ENCODE measurements at places on chromosomes 4 and X. TPM values are rescaled to one million over a fixed set of nuclear protein-coding genes. Genes with fewer than 3 reads are reported as not detected.

The DKC1 gene
- 138 TPM for total RNA-seq

The RBM46 gene
- not detected for total RNA-seq

DNA sequence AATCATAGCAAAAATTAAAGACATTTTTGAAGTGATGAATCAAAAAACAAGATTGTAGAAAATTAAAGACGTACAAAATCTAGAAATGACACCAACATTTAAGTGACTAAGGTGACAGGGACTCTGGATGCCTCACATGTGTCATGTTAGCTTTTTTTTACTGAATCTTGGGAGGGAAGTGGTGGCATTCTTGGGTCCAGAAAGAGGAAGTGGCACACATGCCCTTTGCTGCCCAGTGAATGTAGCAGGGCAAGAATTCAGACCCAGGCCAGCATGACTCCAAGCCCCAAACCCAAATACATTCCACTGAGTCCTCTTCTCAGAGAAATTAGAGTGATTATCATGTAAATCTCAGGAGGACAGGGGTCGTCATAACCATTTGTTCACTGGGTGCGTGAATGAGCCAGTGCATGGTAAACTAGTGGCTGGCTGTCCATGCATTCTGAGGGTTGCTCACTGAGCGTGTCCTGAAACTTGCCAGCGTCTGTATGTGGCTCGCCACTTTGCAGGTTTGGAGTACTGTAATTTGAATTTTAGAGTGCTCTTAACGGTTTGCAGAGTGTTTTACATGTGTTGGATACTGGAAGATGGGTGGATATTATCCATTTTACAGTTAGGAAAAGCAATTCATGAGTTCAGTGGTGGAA lies 55.4 kb upstream of the TBC1D14 start:
- DNase-seq = no peak

The EPHA5 gene
- not detected for total RNA-seq

The NALF2 gene
- total RNA-seq = 0.18 TPM

DNA sequence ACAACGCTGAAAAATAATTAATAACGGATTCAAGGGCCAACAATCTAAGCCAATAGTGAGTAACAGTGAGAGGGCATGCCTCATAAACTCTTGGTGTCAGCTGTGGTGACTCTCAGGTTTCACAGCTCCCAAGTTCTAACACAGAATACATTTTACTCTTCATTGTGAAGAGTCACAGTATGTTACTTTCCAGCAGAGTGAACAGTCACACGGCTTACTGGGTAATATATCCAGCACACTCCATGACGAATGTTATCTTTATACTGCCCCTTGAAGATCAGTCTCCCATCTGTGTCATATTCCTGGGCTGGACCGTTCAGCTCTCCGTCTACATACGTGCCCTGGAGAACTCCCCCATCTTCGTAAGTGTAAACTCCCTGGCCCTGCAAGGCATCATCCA lies 23.1 kb downstream of the SETD7 start:
- no peak for DNase-seq

DNA sequence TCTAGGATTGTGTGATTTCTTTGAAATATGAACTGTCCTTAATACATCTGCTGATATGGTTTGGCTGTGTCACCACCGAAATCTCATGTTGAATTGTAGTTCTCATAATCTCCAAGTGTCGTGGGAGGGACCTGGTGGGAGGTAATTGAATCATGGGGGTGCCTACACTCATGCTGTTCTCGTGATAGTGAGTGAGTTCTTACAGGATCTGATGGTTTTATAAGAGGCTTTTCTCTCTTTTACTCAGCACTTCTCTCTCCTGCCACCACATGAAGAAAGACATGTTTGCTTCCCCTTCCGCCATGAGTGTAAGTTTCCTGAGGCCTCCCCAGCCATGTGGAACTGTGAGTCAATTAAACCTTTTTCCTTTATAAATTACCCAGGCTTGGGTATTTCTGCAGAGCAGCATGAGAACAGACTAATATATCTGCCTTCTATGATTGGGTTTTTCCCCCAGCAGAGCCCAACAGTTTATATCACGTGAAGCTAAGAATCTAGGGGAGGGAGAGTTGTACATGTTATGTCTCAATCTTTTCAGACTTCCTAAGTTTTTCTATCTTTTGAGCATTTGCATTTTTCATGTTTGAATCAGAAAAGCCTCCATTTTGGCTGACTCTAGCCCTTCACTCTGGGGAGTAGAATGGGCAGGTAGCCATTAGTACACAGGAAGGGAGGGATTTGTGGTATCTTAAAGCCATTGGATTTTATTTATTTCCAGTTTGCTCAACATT lies 58.9 kb downstream of the PLAC1 start:
- peak; percentile 59 for DNase-seq

GRCh38 chrX:63737131-63737921 lies 47.7 kb downstream of the ARHGEF9 start:
- no peak for DNase-seq

GRCh38 chrX:18354369-18355223 lies at the start of gene SCML2:
Gene SCML2 (minus strand): TSS chrX:18354688. CDS start chrX:18334071, 20,617 bp downstream.
- DNase-seq = peak; percentile 37

The RAB33A gene
- total RNA-seq = 28.2 TPM

The TMPRSS11F gene
- total RNA-seq = not detected

Data from activated CD8-positive, alpha-beta T cell treated with anti-CD3 and anti-CD28 coated beads for 36 hours (primary cell).